ENCODE measurements at places on chromosomes 1 and 21. TPM values are rescaled to one million over a fixed set of nuclear protein-coding genes. Genes with fewer than 3 reads are reported as not detected.

The AADACL3 gene
- not detected for total RNA-seq

The DRAXIN gene
- 0.10 TPM for total RNA-seq

The COL16A1 gene
- total RNA-seq: 4.9 TPM

The PCBP3 gene
- total RNA-seq: 1.5 TPM

The LCE3D gene
- total RNA-seq: 2.4 TPM

The CRYAA gene
- total RNA-seq: not detected

The KHDC4 gene
- total RNA-seq: 21.2 TPM

The NEGR1 gene
- not detected for total RNA-seq

The SPATA46 gene
- not detected for total RNA-seq

The GIPC2 gene
- not detected for total RNA-seq

The CLCNKA gene
- not detected for total RNA-seq

The CD48 gene
- total RNA-seq: not detected

The PADI1 gene
- total RNA-seq: 2.4 TPM

The SHISAL2A gene
- total RNA-seq: 0.34 TPM

The CCDC185 gene
- total RNA-seq: not detected

The ASCL5 gene
- total RNA-seq: 0.10 TPM
